ENCODE measurements at places on chromosomes 3 and 15. TPM values are rescaled to one million over a fixed set of nuclear protein-coding genes. Genes with fewer than 3 reads are reported as not detected.

KNL1 gene
- 0.77 TPM for total RNA-seq

TIMP4 gene
- total RNA-seq, result not detected

TEX9 gene
- 1.5 TPM for total RNA-seq

IGSF11 gene
- not detected for total RNA-seq

RGMA gene
- not detected for total RNA-seq

ST3GAL6 gene
- total RNA-seq, result 0.99 TPM
